ENCODE measurements at places on chromosomes 11 and 22.
A peak's percentile ranks its signal among the peaks of the same experiment; 100 is the strongest.

GRCh38 chr22:17913801-17914347 lies 110.5 kb downstream of the MICAL3 start:
- no peak for DNase-seq

DNA sequence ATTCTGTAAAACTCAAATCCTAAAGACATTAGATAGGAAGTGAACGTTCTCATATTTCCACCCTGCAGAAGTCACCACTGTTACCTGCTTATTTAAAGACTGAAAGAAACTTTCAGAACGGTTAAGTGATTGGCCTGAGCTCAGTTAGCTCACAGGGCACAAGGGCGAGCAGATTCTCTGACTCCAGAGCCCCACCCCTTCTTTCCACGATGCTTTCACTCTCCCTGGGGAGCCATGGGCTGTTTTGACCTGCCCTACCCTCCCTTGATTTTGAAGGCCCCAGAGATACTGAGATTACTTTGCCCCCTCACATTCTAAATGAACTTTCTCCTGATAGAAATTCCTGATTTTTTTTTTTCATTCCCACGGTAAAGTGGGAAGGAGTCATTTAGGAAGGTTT lies 33.9 kb downstream of the ARHGAP1 start:
- DNase-seq: no peak

GRCh38 chr11:117281869-117282268 lies 9.3 kb upstream of the BACE1-AS start:
- DNase-seq: no peak

DNA sequence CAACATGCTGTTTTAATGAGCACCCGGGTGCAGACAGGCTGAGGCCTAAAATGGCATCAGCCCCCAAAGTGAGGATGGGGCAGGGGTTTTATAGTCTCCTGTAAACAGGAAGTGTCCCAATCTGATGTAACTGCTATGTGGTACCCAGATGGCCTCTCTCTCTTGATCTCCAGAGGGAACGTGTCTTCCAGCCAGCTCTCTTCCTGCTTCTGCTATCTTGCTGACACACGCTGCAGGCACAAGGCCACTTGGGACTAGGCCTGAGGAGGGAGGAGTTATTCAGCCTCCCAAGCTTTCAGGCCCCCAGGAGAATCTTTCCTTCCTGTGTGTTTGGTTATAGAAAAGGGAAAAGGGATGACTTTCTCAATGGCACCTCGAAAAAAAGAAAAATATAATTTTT lies 11.4 kb upstream of the VSTM5 start:
- DNase-seq: no peak

- no peak for DNase-seq
These were observed 16.3 kb downstream of the LGR4 start for GRCh38 chr11:27456140-27456794.

GRCh38 chr11:46553814-46554212 lies 40.0 kb downstream of the AMBRA1 start:
- DNase-seq: no peak

GRCh38 chr22:44261861-44262595 lies 50.7 kb downstream of the SHISAL1 start:
- DNase-seq: no peak

DNA sequence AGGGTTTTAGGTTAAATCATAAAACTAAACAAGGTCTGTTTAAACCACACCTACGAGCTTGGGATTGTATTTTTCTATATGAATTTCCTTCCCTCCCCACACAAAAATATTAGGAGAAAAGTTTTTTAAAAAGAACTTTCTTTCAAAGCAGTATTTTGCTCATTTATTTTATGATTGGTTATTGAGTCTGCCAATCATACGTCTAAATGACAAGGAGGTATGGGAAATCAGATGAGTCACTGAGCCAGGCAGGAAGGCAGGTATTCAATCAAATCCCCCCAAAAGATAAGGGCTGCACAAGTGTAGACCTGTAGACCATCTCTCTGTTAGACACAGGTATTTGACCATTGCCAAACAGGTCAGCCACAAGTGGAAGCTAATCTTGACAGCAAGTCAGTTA lies 440.1 kb upstream of the CCDC90B start:
- no peak for DNase-seq

GRCh38 chr22:22156716-22157347 lies 87.8 kb upstream of the VPREB1 start:
- peak; percentile 83 for DNase-seq

DNA sequence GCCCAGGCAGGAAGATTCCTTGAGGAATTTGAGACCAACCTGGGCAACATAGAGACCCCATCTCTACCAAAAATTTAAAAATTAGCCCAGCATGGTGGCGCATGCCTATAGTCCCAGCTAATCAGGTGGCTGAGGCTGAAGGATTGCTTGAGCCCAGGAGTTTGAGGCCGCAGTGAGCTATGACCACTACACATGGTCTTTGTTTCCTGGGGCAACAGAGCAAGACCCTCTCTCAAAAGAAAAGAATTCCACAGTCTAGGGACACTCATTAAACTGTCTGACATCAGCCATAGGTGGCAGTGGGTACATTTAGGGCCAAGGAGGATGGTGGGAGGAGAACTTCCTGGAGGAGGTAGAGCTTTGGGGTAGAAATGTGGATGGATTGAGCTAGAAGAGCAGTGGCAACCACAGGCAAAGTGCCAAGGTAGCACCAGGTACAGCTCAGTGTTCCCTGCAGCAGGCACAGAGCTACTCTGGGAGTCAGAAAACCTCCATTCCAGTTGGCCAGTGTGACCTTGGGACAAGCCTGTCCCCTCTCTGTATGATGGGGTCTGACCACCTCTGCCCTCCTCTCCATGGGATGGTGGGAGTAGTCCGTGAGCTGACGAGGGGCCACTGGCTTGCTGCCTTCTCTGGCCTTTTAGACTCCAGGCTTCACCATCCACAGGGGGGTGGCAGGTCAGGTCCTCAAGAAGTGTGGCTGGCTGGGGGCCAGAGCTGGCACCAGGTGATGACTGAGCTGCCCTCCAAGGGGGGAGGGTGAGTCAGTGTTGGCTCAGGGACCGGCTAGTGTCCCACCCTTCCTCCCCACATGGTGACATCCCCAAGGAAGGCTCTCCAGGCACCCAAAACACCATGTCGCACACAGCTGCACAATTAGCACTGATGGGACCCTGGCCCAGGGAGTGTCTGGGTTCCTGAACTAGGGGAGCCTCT lies 3.7 kb upstream of the CLCF1 start:
- DNase-seq: no peak

- DNase-seq: no peak
These were observed 2.1 kb upstream of the DRD2 start for GRCh38 chr11:113477321-113477720.

DNA sequence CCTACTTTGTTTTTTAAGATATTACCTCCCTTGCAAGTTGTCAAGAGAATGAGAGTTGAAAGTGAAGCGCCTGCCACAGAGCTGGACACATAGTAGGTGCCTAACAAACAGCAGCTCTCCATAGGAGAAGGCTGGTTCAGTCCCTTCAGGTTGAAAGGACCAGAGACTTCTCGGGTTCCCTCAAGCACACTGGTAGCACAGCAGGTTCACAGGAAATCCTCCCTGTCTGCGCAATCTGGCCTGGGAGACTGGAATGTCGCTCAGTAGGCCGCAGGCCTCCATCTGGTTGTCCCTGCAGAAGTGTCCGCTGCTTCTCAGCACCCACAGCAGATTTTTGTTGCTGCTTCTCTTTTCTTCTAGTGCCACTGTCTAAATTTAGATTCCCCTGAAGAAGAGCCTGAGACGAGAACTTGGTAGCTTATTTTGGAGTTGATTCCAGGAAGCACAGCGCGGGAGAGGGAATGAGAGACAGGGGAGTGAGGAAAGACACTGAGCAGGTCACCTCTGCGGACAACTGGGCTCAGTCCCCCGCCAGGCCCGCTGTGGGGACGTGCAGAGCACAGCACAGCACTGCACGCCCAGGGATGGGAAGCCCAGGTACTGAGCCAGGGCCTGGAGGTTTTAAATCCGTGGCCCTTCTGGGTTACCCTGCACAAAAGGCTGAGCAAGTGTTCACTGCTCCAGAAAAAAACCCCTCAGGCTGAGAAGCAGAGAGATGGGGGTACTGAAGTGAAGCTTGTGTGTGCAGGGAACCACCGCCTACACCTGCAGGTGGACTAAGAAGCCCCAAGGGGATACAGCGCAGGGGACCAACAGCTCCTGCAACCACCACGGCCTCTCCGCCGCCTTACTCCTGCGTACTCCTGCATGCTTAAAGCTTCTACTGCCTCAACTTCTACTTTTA lies 31.6 kb downstream of the RBX1 start:
- DNase-seq: no peak

- DNase-seq: no peak
These were observed 128.3 kb downstream of the DDX10 start for GRCh38 chr11:108793138-108793537.

DNA sequence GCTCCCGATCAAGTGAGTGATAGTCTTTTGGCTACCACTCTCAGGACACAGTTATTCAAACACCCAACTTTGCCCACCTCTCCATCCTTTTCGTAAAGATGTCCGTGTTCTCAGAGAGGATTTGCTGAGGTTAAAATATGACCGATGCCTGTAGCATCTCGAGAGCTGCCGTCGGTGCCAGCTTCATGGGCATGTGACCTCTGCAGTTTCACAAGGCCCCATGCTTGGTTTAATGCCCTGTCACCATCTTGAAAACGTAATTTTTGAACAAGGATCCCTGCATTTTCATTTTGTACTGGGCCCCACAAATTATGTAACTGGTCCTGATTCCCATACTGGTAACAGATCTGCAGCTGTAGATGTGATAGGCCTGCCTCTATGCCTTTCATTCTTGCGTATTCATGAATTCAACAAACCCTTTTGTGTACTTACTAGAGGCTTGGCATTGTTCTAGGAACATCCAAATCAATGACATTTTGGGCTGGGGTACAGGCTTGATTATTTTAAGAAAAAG lies 85.1 kb downstream of the BMAL1 start:
- no peak for DNase-seq

- DNase-seq: no peak
These were observed 258.2 kb downstream of the BRD1 start for GRCh38 chr22:49569286-49570031.

DNA sequence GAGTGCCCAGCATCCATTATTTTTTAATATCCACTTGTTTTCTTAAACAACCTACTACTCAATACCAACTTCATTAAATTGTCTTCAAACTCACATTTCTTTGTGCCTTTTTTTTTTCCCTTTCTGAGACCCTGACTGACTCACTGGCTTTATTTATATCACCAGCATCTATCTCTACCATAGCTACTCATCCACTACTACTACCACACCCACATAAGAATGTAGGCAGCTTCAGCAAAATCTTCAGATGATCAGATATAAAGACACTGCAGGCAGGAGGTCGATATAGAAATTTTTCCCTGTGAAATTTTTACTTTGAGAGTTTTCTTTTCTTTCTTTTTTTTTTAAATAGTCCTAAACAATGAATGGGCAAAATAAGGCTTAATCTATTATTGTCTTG lies 2.2 kb downstream of the OR56B1 start:
- no peak for DNase-seq

GRCh38 chr11:64095273-64095817 lies 59.6 kb downstream of the FLRT1 start:
- no peak for DNase-seq

GRCh38 chr11:35419184-35419829 lies at the start of gene SLC1A2:
Gene SLC1A2 (minus strand): TSS chr11:35419558. CDS start chr11:35418966, 592 bp downstream.
- DNase-seq: no peak

DNA sequence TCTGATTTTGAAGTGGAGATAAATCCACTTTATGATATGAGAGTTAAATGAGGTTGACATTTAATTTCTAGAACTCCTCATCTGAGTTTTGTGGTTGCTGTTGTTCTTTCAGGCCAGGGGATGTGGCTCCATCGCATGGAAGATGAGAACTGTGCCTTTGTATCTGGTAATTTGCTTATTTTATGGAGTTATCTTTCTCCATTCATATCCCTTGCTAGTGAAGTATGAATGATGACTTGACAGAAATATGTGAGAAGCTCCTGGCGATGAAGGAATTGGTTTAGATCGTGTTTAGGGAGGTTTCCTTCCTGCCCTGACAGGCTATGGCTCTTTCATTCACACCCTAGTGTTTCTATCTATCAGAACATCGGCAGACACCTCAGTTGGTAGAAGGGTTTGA lies 393.7 kb downstream of the ETS1 start:
- no peak for DNase-seq

GRCh38 chr11:14357881-14358728 lies 878 bp downstream of the RRAS2 start:
- DNase-seq: no peak

GRCh38 chr11:94469416-94469815 lies 24.2 kb downstream of the MRE11 start:
- DNase-seq: peak; percentile 49

DNA sequence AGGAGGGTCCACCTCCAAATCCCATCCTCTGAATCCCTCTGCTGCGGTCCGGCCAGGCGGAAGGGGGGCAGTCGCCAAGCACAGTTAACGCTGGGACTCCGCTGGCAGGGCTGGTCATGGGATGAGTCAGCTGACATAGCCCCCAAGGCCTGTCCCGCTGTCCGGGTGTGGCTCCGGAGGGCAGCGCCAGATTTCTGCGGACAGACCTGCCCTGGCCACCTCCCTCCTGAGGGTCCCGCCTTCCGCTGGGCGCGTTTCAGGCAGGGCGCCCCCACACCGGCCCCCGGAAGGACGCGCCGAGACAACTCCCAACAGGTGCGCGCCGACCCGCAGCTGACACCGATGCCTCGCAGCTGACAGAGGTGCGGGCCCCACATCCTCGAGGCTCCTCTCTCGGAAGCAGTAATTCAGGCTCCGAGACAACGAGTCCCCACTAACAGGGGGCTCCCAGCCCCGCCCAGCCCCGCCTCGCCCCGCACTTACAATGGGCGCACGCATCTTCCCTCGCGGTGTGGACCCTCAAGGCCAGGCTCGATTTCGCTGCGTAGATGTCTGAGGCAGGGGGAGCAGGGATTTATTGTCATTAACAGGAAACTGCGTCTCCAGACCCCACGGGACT lies 607 bp downstream of the PLAAT3 start:
- DNase-seq: no peak

DNA sequence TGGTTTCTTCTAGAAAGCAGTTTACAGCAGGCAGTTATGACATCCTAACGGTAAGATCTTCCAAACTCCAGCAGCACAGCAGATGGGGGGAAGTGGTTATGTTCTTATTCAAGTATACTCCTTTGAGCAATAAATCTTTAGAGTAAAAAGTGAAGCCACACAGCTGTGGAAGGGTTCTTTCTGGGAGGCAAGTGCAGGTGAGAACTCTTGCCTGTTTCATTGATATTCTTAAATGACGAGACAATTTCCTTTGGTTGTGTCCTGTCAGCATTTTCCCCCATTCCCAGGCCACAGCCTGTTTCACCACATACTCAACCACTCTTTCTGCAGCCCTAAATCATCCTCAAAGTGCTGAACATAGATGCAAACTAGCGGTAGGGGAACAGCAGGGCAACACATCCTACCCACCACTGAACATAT lies 207.3 kb upstream of the MTNR1B start:
- DNase-seq: no peak

- DNase-seq: no peak
These were observed 37.6 kb upstream of the SLC5A1 start for GRCh38 chr22:32005453-32005852.

- DNase-seq: no peak
These were observed 2.2 kb downstream of the TBX1 start for GRCh38 chr22:19762568-19763457.

Measured in GM12864 (cell line).